ENCODE measurements at places on chromosomes 11 and 22.

DNA sequence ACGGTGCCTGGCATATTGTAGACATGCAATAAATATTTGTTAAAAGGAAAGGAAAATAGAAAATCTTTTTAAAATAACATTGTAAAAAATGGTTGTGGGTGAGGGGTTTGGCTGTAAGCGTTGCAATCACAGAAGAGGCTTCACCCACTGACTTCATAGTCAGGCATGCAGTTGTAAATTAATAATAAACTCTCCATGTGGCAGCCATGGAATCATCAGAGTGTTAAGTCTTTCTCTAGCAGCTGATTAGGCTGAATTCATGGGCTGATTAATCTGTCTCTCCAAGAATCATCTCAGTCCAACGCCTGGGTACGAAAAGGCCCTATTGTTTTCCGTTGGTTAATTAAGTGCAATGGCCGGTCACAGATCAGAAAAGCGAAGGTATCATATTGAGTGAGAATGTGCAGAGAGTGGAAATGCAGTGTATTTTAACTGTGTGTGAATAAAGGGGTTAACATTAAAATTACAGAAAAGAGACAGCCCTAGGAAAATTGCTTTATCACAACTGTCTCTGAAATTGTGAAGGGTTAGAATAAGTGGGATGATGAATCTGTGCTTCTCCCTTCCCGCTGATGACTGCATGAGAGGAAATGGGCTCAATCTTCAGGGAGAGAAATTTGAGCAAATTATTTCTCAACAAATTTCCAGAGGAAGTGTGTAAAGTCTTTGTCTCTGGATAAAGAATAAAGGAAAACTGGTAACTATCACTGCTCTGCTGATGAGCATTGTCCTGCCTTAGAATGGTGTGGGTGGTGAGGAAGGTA, 269.0 kb downstream of the FAM76B start:
- no peak for DNase-seq

DNA sequence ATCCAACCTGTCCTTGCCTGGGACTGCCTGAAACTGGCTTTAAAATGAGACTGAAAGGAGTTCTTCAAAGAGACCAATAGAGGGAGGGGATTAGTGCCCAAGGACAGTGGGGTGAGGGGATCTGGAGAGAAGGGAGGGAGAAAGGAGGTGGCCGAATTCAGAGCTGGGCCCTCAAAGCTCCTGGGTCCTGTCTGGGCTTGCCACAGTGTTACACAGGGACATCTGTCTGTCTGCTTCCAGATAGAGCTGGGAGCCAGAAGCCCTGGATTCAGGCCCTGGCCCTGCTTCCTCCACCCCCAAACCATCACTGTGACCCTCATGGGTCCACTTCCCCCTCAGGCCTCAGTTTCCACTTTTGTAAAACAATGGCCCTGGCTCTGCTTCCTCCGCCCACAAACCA, 3.6 kb downstream of the KCNJ4 start:
- DNase-seq, result no peak

GRCh38 chr22:18033204-18033998, 9.0 kb upstream of the MICAL3 start:
- no peak for DNase-seq

DNA sequence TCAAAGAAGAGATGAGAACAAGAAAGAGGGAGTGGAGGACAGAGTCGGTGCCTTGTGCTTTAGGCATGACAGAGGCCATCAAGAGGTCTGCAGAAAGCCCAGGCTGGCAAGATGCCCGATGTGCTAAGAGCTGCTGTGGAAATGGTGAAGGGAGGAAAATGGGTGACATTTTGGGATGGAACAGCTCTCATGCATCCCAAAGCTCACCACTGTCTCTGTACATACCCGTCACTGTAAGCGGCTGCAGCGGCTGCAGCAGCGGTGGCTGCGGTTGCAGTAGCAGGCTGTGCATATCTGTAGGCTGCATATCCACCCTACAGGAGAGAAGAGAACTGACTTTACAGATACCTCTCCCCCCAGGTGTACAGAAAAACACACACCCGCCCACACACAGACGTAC, 28.6 kb downstream of the APOL5 start:
- no peak for DNase-seq

DNA sequence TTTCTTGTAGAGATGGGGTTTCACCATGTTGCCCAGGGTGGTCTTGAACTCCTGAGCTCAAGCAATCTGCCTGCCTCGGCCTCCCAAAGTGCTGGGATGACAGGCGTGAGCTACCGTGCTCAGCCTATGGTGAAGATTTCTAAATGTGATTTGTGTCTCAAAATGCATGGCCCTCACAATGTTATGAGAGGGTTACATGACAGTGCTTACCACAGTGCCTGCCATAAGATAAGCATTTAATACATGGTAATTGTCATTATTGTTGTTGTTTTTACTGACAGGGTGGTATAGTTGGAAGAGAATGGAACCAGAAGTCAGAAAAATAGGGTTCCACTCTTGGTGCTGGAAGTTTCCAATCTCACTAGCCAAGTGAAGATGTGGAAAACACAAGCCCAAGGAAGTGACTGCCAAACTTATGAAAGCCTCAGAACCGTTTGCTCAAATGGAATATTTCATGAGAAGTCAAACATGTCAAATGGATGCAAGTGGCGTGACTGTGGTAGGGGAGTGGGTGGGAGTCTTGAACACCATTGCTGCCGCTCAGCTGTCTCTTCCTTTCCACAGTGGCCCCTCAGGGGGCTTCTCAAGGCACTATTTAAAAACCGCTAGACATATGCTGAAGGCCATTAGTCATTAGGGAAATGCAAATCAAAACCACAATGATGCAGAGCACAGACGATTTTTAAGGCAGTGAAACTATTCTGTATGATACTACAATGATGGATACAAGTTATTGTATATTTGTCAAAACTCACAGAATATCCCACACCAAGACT, 29.1 kb upstream of the LMO2 start:
- DNase-seq, result no peak

DNA sequence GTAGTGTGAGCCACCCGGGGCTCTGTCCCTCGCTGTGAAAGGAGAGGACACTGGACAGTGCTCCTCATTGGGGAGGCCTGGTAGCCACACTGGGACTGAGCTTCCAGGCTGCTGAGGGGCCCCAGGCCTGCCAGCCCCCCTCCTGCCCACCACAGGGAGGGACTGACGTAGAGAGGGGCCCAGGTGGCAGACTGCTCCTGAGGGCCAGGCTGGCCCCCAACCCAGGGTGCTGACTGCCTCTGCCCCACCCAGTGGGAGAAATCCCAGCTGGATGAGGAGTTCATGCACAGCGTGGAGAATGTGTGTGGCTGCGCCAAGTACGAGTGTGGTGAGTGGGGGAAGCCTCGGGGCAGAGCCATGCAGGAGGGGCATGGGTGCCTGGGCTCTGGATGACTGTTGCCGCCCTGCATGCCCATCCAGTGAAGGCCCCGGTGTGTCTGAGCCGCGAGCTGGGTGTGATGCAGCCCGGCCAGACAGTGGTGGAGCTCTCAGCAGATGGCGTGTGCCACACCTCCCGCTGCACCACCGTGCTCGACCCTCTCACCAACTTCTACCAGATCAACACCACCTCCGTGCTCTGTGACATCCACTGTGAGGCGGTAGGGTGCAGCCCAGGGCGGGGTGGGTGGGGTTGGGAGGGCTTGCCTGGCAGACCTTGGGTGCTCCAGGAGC, 78.7 kb upstream of the MYOD1 start:
- DNase-seq, result no peak

DNA sequence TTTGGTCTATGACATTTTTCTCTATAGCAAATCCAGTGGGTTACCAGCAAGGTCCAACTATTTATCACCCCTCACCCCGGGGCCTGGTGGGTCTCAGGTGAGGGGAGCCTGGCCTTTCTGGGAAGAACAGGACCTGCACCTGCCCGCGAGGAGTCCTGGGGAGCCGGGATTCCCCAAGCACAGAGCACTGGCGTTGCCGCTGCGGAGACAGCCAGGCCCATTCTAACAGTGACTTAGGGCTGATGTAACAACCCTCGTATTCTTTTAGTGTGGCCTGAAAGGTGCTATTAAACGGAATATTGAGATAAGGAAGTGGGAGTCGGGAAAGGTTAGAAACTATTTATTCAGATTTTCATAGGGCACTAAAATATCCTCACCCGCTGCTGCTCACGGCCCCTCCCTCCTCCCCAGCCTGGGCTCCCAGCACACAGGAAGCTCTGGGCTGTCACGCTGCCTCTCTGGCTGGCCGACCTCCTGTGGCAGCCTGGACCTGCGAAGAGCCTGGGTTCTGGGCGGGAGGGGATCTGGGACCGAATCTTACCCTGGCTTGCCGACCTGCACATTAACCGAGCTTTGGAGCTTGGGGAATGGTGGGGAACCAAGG, 141.2 kb downstream of the MIAT start:
- no peak for DNase-seq

DNA sequence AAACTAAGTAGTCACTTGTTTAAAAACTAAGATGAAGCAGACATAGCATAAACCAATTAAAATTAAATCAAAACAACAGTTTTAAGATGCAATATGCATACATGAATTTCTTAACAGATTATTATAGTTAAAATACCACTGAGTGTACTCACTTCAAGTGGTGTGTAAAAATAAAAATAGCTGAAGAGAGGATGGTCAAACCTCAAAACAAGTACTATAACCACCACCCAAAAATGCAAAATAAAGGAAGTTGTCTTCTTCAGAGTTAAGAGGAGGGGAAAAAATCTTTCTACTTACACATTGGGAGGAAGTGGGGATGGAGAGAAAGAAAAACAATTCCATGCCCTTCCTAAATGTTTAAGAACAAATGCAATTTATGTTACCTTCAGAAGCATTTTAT, 31.9 kb downstream of the RRAS2 start:
- no peak for DNase-seq

- peak; percentile 44 for DNase-seq
Measured at GRCh38 chr11:118923721-118924587, 1.8 kb downstream of the BCL9L start.

DNA sequence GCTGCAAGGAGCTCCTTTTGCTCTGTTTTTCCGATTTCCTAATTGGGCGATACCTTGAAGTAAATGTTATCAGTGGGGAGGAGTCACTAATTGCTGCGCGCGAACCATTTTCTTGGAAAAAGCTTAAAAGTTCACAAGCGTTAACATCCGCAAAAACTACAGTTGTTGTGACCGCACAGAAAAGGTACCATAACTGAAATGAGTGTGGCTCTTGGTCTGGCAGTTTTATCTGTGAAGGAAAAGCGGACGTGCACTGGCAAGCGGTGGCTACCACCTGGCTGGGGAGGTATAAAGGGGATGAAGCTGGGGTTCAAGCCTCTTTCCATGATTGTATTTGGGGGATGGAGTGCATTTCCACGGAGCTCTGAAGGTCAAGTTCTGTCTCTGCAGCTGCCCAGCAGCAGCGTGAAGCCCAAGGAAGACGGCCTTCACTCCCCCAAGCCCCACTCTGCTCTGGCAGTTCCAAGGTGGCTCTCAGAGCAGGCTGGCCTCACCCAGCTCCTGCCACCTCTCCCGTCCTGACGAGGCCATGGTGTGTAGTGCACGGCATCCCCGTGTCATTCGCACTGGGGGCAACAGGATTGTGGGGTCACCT, 27.5 kb downstream of the MOV10L1 start:
- no peak for DNase-seq

DNA sequence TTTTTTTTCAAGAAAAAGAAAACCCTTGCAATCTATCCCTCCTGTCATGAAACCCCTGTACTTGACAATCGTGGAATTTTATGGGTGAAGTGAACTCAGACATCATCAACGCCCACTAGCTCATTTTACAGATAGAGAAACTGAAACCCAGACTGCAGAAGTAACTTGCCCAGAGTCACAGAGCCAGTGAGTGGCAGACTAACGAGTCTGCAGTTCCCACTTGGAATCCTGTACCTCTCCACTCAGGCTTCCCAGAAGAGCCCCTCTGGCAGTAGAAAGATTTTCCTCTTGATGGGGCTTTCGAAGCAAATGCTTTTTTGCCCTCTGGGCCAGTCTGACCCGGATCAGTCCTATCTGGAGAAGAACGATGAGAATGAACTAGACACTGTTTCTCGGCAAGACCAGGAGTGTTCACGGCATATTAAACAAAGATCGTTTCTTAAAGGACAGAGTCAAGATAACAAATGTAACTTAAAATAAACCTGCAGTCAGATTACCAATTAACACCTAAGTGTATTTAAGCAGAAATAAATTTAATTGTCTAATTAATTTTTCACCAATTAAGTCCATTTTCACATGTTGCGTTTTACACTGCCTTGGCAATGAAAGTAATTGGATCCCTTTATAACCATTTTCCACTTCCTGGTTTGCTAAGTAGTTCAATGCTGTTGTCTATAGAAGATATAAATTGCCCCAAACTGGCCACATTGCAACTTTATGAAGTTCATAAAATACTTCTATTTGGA, 61.3 kb upstream of the CREB3L1 start:
- peak; percentile 31 for DNase-seq

- no peak for DNase-seq
Measured at GRCh38 chr11:17883946-17884345, 128.9 kb downstream of the SERGEF start.

GRCh38 chr11:15118431-15118830, 3.7 kb downstream of the INSC start:
- no peak for DNase-seq

- no peak for DNase-seq
Measured at GRCh38 chr11:67996051-67996450, 7.8 kb downstream of the UNC93B1 start.

GRCh38 chr11:100825626-100826025, 138.5 kb downstream of the ARHGAP42 start:
- no peak for DNase-seq

Measured in body of pancreas (tissue), 4 donors.